ENCODE measurements at places on chromosomes 2 and 18.

GRCh38 chr2:29936020-29936419 is 14.6 kb upstream of the ALK start:
- DNase-seq, result no peak

GRCh38 chr2:28880193-28880592 is 10.1 kb upstream of the TRMT61B start:
- DNase-seq, result no peak

DNA sequence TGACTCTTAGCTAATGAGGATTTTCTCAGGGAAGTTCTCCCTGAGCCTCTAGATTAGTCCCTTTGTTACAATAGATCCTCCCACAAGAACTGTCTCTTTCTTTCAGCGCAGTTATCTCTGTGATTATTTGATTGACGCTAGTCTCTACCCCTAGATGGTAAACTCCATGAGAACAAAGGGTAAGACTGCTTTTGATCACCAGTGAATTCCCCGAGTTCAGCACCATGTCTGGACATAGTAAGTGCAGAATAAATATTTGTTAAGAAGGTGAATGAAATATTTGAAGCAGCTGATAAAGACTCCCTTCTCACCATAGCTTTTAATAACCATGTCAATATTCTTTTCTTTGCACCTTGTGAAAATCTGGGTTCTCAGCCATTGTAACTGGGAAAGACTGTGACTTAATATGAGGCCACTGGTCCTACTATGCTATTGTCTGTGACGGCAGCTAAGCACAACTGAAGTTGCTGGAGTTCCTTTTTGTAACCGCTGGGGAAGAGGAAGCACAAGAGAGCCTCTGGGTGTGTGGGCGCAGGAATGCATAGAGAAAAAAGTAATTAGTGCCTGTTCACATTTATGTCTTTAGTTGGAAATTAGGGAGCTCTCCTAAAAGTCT is 214.7 kb downstream of the TGIF1 start:
- DNase-seq, result no peak

- DNase-seq, result no peak
Measured at GRCh38 chr2:4780679-4781078, 911.5 kb upstream of the SOX11 start.

GRCh38 chr18:25675123-25675850 is 323.3 kb upstream of the ZNF521 start:
- no peak for DNase-seq

DNA sequence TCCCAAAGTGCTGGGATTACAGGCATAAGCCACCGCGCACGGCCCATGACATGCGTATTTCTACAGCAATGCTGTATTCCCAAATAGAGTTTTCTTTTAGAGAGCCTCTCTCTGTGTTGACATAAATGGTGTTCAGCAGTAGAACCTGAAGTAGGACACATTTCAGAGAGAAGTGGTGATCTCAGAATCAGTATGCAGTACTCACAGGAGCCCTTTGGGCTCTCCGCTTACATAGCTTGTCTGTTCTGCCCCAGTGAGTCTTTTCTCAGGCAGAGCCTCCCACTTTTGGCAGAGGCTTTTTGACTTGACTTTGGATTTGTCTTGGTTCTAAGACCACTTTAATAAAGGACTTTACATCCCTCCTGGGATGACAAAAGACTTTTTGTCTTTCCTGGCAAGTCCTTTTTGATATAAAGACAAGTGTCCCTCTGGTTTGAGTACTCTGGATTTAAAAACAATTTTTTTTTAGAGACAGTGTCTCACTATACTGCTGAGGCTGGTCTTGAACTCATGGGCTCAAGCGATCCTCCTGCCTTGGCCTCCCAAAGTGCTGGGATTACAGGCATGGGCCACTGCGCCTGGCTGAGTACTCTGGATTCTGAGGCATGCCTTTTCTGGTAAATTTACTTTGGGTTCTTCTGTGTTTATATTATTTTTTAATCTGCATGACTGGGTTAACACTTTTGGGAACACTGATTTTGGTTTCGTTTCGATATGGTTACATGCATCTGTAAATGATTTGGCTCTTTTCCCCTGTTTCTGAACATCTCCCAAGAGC is 113.3 kb downstream of the SMAD2 start:
- peak; percentile 15 for DNase-seq

DNA sequence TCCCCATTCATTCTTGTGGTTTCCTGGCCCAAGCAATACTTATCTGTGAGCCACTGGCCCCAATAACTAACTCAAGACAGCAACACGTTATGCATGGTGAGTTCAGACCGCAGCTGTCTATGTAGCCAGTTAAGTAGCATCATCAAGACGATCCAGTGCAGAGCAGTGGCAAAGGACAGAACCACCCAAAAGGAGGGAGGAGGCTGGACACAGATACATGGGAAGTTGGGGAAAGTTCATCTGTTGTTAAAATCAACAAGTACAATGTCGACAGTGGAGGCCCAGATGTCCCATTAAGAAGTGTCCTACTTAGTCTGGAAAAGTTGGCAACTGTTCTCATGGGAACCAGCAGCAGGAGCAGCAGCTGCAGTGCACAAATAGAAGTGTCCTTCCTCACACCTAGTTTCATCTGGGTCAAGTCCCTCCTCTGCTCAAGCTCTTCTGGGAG is 106.9 kb upstream of the THOC1 start:
- DNase-seq, result peak; percentile 23

DNA sequence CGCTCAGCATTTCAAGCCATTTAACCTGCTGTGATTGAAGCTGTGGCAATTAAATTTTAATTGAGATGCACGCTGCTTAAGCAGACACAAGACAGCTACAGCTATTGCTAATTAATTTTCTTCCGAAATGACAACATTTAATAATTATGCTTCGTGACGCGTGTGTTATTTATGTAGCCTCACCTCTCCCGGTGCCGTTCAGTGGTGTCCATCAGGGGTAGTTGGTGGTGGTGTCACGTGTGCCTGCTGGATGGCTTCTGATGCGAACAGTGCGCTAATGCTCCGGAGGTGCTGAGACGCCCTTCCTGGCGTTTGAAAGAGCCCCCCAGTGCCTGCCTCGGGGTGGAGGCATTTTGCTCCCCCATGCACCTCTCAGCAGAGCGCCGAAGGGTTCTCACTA is 39.5 kb downstream of the GLI2 start:
- no peak for DNase-seq

DNA sequence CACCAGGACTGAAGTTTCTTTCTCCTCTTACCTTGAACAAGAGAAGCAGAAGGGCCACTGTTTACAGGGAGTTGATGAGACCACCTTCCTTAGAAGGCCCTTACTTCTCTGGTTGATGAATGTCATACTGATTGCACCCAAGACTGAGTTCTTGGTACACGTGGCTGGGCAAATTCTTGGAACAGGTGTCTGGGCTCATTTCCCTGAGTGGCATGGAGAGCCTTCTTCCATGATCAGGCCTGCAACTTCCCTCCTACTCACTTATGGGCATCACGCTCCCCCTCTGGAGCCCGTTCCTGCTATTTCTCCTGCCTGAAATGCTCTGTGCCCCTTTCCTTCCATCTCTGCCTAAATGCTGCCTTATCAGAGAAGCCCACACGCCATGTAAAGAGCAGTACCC is 110.3 kb downstream of the PTPRM start:
- no peak for DNase-seq

- no peak for DNase-seq
Measured at GRCh38 chr2:95374921-95375471, 27.5 kb upstream of the FAHD2A start.

- DNase-seq, result no peak
Measured at GRCh38 chr2:240431661-240432424, 3.6 kb upstream of the GPC1 start.

DNA sequence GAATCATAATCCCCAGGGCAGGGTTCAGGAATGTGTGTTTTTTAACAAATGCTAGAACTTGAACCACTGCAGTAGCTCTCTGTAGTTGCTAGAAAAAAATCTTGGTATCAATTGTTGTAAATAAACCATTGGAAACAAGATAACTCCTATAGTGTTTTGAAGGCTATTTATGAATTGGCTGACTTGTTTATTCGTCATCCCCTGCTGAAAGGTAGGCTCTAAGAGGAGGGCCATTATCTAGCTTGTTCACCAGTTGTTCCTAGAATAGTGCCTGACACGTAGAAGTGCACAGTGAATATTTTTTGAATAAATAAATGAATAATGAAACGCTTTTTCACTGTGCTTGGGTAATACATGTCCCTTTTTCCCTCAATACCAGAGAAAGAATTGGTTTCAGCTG is 211.4 kb downstream of the BABAM2 start:
- no peak for DNase-seq

- DNase-seq, result peak; percentile 49
Measured at GRCh38 chr2:88180605-88181240, 10.6 kb downstream of the THNSL2 start.

GRCh38 chr18:63138436-63139340 is 180.9 kb downstream of the BCL2 start:
- no peak for DNase-seq

DNA sequence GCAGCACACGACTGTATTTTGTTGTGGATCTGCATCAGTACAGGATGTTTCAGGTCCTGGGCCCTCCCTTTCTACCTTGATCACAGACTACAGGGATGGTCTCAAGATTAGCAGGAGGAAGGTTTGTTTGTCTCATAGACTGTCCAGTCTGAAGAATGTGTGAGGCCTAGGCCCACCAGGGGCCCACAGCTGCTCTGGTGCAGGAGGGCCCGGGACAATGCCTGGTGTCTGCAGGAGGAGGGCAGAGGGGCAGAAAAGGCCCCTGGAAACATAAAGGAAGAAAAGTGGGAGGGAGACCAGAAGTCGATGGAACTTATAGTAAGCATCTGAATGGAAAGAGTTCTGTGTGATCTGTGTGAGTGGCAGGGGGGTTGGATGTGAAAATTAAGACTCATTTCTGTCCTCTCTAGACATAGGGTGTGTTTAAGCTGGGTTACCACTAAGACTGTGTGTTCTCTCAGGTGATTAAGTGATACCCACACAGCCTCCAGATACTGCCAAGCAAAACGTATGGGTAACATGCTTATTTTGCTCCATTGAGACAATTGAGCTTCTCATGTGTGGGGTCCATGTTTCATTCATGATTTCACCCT is 33.4 kb upstream of the LPIN2 start:
- no peak for DNase-seq

DNA sequence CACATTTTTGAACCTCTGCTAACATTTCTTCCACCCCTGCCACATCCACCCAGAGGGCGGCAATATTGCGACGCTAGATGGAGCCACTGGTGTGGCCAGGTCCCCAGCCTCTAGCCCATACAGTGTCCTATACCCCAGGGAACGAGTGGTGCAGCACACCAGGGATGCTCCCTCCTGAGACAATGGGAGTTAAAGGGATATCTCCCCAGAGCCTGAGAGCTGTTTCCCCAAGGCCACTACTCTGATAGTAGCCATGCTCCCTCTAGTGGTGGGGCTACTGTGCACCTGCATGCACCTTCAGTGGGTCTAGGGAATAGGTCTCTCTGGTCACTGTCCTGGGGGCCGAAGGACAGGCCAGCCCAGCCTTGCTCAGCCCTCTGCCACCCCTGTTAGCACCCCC is 336.4 kb upstream of the FSHR start:
- DNase-seq, result peak; percentile 0

DNA sequence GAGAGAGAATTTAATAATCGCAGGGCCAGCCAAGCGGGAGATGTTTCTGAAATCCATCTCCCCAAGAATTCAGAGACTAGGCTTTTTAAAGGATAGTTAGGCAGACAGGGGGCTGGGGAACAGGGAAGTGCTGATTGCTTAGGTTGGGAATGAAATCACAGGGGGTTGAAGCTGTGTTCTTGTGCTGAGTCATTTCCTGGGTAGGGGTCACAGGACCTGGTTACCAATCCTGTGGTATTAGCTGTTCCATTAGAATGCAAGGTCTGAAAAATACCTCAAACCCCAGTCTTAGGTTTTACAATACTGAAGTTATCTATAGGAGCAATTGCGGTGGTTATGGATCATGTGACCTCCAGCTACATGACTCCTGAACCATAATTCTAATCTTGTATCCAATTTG is 4.6 kb downstream of the SP140 start:
- peak; percentile 96 for DNase-seq

DNA sequence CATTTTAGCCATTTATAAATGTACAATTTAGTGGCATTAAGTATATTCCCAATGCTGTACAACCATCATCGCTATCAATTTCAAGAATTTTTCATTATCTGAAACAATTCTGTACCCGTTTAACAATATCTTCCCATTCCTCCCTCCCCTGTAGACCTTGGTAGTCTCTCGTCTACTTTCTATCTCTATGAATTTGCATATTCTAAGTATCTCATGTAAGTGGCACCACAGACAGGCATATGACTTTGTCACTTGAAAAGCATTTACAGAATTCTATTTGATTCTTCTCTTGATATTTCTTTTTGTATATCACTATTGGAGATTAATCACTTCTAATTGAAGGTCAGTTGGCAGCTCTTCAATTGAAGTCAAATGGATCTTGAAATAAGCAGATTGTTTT is 48.0 kb downstream of the CCDC138 start:
- DNase-seq, result no peak

- DNase-seq, result no peak
Measured at GRCh38 chr2:8676921-8677645, 4.8 kb upstream of the ID2 start.

DNA sequence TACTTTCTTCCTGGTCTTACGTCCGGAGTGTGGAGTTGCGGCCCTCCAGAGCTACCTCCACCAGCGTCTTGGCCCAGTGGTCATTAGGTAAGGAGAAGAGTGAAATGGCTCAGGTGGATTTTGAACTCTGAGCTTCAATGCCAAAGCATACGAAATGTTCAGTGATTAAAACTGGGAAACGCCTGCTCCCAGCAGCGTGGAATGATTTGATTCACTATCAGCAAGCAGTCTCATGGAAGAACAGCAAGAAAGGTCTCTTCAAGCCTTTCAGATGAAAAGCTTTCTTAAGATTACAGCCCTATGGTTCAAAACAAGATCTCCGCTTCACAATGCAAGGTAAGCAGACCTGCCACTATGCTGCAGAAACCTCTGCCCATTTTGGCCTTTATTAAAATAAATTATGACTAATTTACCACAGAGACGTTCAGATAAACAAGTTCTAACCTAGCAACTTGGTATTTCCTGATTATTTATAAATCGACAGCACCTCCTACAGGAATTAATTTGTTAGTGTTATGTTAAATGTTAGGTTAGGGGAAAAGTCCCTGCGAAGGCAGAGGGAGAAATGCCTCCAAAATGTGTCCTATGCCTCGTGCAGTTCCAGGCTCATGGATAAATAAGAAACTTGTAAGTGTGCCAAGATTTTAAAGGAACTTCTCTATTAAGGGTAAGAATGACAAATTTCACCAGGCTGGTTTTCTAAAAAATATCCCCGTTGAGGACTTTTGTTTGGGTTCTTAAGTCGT is 10.1 kb downstream of the SP9 start:
- peak; percentile 51 for DNase-seq
